Hematopoietic multipotent progenitor cell treated with erythropoietin and hydrocortisone succinate and interleukin-3 and kit ligand, for 15 days (in vitro differentiated cells): ENCODE measurements at places on chromosomes 12 and 14.

DNA sequence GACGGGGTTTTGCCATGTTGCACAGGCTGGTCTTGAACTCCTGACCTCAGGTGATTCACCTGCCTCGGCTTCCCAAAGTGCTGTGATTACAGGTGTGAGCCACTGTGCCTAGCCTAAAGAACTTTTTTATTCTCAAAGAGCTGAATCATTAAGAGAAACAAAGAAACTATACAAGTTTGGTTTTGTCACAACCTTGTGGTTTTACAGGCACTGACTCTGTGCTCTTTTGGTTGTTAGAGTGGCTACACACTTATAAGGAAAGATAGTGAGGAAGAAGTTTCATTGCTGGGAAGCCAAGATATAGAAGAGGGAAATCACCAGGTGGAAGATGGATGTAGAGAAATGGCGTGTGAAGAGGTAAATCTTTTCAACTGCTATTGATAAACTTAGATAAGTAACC lies 10.1 kb upstream of the DNAH10 start:
- DNase-seq = no peak

DNA sequence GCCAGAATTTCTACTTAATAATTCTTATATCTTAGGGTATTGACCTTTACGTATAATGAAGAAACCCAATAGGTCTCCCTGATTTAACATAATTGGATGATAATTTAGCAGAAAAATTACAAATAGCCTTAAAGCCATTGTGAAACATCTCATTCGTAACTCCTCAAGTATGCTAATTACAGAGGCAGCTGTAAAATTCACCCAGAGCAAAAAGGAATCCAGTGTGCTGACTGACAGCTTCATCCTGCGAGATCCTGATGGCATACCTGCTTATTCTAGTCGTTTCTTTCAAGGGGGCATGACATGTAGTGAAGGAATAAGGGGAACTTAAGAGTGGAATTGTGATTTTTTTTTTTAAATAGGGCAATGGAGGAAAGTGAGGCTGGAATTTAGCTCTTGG lies 291.5 kb downstream of the FUT8 start:
- DNase-seq = no peak

GRCh38 chr12:113138826-113139225 lies 3.3 kb upstream of the RASAL1 start:
- DNase-seq = no peak

DNA sequence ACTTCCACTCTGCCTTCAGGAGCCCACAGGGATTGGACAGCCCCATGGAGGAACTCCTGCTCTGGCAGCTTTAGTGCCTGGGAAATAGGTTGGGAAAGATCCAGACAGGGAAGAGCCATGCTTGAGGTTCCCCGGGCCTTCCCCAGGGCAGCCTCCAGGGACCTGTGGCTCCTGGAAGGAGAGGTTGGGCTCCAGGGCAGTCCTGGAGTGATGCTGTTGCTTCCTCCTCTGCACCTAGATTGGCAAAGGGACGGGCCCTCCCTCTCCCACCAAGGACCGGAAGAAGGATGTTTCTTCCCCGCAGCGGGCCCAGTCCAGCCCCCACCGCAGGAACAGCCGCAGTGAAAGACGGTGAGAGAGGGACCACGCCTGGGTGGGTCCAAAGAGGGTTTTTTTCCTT lies 16.5 kb downstream of the VASH1 start:
- DNase-seq = no peak

- DNase-seq = no peak
Observed at GRCh38 chr14:74611650-74612349, at the start of gene LTBP2. TSS of gene LTBP2 (minus strand) at chr14:74612237. CDS start at chr14:74611944, 293 bp downstream.

- no peak for DNase-seq
Observed at GRCh38 chr12:60349232-60349978, 753.6 kb downstream of the SLC16A7 start.

GRCh38 chr14:85131226-85131922 lies 398.6 kb upstream of the FLRT2 start:
- DNase-seq = no peak

DNA sequence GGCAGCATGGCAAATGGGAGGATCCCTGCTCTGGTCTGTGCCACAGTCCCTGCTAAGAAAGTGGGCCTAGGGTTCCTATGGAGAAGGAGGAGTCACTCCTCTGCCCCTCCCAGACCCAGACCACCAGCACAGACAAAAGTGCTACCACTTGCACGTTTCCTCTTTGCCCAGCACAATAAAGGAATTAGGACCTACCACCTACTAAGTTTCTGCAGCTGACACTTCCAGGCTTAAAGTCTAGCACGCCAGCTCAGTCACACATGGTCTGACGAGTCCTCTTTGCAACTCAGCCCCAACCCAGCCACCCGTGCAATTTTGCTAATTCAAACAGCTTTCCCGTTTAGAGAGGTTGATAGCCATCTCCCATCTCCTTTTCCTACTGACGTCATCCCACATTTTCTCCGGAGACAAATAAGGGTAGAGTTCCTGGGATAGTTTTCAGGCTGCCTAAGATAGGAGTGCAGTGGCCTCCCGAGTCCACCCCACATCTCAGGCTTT lies 66.2 kb upstream of the PTGR2 start:
- no peak for DNase-seq

DNA sequence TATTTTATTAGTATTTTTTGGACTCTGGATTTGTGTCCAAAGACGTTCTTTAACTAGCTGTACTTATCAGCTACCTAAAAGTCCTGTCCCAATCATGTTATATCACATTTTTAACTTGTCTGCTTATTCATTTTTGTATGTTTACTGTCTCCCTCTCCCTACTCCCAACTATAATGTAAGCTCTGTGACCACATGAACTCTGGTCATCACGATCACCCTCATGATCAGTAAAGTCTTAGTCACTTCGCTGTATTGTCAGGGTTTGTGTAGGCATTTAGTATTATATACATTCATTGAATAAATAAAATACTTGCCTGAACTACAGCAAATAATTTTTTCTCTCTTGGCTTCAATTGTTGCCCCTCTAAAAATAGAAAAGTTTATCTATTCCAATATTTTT lies 211.0 kb downstream of the PIK3C2G start:
- DNase-seq = no peak

DNA sequence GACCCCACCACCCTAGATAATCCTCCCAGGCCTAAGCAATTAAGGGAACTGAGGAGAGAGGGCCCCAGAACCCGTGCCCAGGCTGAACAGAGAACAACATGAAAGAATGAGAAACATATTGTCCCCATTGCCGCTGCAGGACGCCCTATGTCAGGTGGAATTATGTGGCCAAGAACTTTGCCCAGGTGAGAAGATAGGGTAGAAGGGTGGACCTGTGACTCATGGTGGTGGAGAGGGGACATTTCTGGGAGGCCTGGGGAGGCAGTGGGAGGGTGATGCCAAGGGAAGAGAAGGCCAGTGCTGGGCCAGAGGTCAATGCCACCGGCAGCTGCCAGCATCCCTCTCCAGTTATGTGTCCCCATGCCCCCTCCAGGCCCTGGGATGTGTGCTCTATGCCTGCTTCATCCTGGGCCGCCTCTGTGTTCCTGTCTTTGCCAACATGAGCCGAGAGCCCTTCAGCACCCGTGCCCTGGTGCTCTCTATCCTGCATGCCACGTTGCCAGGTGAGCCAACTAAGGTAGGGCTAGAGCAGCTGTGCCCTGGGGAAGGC lies 15.5 kb downstream of the SOAT2 start:
- no peak for DNase-seq

GRCh38 chr12:111886662-111887545 lies 44.9 kb downstream of the MAPKAPK5 start:
- no peak for DNase-seq

GRCh38 chr12:110637869-110638441 lies 24.0 kb downstream of the TCTN1 start:
- no peak for DNase-seq

DNA sequence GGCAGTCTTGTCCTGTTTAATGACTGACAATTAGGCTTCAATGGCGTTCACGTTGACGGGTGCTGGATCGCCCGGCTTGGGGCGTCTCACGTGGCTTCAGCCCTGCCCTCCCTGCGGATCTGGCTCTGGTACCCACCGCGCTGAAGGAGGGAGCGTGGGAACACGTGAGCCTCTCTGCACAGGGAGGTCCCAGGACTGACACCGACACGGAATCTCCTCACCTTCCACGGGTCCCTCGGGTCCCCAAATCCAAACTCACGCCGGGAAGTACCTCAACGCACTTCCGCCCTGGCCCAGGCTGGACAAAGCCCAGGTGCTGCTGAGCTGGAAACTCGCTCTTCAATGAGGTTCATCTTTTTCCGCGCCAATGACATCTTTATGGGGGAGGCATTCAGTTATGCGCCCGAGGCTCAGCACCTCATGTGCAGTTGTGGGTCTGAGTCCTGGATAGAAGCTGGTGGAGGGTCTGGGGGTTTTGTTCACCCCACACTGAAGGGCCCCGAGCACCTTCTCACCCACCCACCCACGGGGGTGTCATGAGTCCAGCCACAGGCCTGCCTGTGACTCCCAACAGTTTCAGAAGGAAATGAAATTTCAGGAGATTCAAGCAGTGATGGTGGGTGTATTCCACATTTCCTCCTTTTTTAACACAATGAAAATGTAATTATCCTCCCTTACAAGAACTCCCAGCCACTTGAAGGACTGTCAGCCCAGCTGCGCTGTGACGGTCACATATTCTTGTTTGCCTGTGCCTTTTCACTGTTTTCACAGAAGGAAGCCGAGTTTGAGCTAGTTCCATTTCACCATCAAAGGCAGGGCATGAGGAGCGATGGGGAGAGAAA lies 251.7 kb upstream of the SFSWAP start:
- no peak for DNase-seq

DNA sequence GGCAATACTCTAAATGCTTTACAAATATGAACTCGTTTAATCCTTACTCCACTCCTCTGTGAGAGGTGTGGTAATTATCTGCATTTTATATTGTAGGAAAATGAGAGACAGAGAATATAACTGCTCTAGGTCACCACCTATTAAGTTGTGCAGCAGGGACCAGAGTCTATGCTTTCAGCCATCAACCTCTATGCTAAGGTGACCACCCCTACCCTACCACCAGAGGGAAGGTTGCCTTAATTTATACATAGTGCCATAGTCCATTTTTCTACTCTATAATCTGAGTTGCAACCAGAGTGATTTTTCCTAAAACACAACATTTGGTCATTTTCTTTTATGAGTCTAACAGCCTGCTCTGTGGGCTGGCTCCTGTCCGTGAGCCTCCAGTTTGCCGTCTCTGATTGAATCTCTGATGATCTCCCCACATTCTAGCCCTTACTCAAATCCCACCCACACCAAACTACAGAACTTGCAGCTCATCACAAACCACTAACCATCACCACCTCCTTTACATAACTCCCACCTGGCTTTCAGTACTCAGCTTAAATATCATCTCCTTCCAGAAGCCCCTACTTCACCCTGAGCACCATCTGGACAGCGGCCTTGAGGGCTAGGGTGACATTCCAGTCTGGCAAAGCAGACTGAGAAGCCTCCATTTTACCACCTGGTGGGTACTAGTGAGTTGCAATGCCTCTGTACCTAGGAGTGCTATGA lies 126.6 kb downstream of the PPM1H start:
- no peak for DNase-seq

GRCh38 chr12:83067981-83068380 lies 381.3 kb downstream of the TMTC2 start:
- DNase-seq = no peak

DNA sequence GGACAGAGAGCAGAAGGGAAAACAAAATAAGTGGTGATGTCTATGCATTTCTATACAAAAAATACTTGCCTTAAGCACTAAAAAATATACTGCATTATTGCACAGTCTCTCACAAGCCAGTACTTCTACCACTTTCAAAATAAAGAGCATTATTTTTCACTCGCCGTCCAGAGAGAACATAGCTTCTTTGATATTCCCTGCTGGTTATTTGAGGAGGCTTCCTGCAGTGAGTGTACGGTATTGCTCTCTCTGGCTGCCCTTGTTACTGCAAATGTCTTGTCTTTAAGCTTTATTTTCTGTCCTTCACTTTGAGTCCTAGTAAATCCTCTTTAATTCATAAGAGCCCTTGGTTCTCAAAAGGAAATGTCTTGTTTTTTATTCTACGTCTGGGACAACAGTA lies 81.1 kb downstream of the EML1 start:
- no peak for DNase-seq

DNA sequence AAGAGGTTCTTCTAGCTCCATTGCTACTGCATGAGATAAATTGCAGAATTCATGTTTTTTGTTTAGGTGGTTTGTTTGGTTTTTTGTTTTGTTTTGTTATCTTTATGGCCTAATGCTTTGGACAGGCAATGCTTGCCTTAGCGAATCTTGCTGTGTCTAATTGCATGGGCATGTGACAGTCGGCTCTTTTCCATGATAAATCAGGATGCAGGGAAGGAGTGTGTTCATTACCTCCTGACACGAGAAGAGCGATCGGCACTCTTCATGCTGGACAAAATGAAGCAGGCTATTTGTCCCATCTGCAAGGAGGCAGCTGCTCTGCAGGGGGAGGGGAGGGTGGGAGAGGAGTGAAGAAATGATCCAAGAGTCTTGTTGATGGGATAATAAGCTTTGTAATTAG lies 6.5 kb downstream of the CCDC60 start:
- no peak for DNase-seq

- DNase-seq = no peak
Observed at GRCh38 chr12:122882908-122883558, 12.9 kb downstream of the VPS37B start.
